Esophagus squamous epithelium (tissue), 5 donors: ENCODE measurements at places on chromosomes 7 and 10.
A peak's percentile ranks its signal among the peaks of the same experiment; 100 is the strongest.

- DNase-seq, result no peak
These were observed 26.1 kb upstream of the CTNNA3 start for GRCh38 chr10:67722113-67722512.

GRCh38 chr10:118635674-118636402, 40.4 kb upstream of the PRLHR start:
- no peak for DNase-seq

DNA sequence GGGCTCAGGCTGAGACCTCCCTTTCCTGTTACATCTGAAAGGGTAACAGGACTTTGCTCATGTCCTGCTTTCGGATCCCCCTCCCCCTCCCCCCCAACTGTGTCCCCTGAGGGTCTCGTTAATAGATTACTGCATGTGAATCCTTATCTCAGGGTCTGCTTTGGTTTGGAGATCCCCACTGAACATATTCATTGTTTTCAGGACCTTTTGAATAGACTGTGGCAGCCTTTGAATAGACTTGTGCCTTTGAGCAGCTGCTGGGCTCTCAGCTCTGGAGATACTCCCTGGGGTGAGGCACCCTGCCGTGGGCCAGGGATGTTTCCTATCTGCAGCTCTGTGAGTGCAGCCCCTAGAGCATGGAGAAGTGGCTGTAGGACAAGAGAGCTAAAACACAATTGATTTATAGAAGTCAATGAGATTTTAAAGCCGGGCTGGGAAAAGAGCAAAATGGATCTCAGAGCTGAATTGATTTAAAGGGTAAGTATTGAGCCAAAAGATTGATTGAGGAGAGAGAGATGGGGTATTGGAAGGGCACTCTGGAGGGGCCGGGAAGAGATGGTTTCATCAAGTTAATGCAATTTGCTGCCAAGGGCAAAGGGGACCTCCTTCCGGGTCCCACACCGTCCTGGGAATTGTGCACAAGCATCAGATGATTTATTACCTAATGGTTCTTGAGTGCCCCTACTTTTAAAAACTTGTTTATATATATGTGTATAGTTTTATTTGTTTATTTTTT, 9.9 kb downstream of the ARHGAP22 start:
- DNase-seq, result no peak

GRCh38 chr7:94055963-94056362, 51.8 kb upstream of the BET1 start:
- no peak for DNase-seq

- no peak for DNase-seq
These were observed 77.0 kb downstream of the AASS start for GRCh38 chr7:122067077-122067476.

DNA sequence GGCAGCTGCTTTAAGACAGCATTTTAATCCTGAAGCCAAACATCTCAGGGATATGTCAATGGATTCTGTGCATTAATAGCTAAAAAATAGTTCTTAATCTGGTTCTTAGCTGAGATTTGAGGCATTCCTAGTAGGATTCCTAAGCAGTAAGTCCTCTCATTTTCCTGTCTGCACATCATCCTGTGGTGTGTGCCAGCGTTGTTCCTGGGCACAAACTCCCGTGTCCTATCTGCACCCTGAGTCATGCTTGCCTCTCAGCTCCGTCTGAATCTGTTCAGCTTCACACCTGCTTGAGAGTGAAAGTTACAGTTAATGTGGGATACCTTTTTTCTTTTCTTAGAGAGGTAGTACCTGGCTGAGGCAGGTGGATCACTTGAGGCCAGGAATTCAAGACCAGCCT, 19.5 kb downstream of the BAG3 start:
- DNase-seq, result no peak

DNA sequence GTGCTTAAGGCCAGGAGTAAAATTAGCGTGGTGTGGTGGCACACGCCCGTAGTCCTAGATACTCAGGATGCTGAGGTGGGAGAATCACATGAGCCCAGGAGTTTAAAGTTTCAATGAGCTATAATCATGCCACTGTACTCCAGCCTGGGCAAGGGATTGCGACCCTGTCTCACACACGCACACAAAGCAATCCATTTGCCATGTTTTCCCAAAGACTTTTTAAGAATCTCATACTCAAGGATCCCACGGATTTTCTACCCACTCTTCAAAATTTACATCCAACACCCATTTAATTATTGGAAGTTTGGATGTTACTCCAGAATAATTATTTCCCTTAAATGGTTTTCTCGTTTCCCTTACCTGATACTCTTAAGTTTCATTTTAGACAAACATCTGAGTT, 47.9 kb downstream of the IGF2BP3 start:
- no peak for DNase-seq

- DNase-seq, result no peak
These were observed 125.4 kb downstream of the JAZF1 start for GRCh38 chr7:28055161-28055544.

GRCh38 chr7:48089046-48090003, at the start of gene UPP1:
TSS of gene UPP1 (plus strand) at chr7:48089265. CDS start at chr7:48094784, 5,519 bp downstream.
- DNase-seq, result peak; percentile 81

GRCh38 chr10:72417971-72418370, 63.3 kb upstream of the DNAJB12 start:
- no peak for DNase-seq

GRCh38 chr10:9331583-9332008, 1277.1 kb downstream of the GATA3 start:
- DNase-seq, result no peak

- no peak for DNase-seq
These were observed 4.7 kb upstream of the ENTPD7 start for GRCh38 chr10:99654390-99655175.

DNA sequence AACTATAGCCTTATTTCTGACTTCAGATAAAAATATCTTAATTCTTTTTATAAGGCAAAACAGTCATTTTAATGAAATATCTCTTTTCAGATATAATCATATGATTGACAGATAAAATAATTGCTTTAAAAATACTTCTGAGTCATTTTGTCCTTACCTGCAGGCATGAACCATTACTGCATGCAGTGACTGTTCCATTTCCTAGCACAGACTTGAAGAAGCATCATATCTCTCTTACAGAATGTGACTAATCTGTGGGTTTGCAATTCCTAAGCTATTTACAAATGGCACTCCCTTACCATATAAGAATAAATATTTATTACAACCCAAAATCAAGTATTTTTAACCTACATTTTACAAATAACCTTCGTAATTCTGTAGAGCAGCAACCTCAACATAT, 120.7 kb downstream of the SRPK2 start:
- DNase-seq, result no peak

GRCh38 chr7:12111422-12112405, 99.4 kb upstream of the TMEM106B start:
- no peak for DNase-seq

- DNase-seq, result peak; percentile 6
These were observed 75.4 kb upstream of the PDSS1 start for GRCh38 chr10:26621889-26622711.

DNA sequence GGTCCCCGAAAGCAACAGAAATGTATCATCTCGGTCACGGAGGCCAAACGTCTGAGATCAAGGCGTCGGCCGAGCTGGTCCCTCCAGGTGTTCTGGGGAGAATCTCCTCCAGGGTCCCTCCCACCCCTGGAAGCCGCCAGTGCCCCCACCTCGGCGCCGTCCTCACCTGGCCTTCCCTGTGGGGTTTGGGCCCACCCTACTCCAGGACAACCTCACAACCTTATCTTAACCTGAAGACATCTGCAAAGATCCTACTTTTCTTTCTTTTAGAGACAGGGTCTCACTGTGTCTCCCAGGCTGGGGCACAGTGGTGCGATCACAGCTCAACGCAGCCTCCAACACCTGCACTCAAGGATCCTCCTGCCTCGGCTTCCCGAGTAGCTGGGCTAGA, 33.4 kb downstream of the ADAP1 start:
- DNase-seq, result no peak

DNA sequence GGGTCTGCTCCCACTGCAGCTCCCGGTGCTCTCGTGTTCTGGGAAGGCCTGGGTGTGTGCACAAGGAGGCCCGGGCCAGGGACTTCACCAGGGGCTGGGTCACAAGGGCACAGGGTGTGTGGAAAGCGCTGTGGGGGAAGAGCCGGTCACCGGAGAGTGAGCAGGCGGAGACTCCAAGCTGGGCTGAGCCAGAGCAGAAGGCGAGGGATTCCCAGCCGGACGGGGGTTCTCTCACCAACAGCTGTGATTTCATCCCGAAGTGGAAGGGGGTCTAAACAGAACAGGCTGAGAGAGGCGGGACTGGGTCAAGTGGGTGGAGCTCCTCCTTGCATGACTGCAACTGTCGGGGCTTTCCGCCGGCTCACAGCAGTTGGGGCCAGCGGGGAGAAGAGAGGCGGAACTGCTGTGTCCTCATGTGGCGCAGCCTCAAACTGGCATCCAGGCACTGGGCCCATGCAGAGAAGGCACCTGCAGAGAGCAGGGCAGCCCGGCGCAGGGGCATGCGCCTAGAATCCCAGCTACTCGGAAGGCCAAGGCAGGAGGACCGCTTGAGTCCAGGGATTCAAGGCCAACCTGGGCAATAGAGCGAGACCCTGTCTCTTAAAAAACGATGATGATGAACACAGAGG, 7.6 kb upstream of the ORAI2 start:
- DNase-seq, result peak; percentile 67

GRCh38 chr10:2047679-2048078, 310.4 kb upstream of the ADARB2 start:
- DNase-seq, result no peak

GRCh38 chr10:11573497-11573896, 38.0 kb downstream of the USP6NL start:
- DNase-seq, result no peak

DNA sequence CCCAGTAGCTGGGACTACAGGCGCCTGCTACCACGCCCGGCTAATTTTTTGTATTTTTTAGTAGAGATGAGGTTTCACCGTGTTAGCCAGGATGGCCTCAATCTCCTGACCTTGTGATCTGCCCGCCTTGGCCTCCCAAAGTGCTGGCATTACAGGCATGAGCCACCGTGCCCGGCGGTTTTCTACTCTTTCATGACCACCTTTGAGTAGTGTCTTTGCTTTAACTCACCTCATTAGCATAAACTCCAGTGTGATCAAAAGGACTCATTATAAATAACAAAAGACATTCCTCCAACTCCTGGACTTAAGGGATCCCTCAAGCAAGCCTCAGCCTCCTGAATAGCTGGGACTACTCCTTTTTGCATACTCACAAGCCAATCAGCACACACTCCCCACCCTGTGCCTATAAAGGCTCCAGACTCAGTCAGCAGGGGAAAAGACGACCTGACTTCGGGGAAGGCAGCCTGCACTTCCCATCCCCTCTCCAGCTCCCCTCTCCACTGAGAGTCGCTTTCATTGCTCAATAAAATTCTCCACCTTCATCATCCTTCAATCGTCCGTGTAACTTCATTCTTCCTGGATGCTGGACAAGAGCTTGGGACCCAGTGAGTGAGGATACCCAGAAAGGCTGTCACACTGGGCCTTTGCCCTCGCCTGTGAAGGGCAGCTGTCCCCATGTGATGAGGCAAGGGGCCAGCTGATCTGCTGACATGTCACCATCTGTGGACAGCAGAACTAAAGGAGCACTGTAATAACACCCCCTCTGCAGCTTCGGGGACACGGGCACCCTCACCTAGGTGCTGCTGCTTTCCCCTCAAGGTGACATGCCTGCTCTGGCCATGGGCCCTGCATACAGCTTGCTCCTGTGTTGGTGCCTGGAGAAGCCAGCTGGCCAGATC, 35.0 kb upstream of the EIF4H start:
- DNase-seq, result no peak

DNA sequence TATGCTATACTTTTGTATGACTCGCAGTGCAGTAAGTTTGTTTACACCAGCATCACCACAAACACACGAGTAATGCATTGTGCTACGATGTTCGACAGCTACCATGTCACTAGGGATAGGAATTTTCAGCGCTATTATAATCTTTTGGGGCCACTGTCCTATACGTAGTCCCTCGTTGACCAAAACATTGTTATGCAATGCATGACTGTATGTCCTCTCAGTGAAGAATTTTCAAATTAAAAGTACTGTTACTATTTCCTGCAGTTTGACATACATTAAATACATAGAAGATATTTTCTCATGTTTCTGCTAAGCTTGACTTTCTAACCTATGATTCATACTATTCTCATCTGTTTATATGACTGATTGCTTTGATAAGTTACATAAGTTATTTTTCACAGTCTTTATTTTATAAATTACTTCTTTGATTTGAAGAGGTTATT, 203.6 kb downstream of the VTI1A start:
- DNase-seq, result no peak

GRCh38 chr10:74755273-74755672, 71.1 kb upstream of the KAT6B start:
- no peak for DNase-seq

- DNase-seq, result no peak
These were observed 44.9 kb downstream of the ANXA8 start for GRCh38 chr10:47438857-47439474.

GRCh38 chr7:6465862-6466261, 18.1 kb upstream of the DAGLB start:
- no peak for DNase-seq

DNA sequence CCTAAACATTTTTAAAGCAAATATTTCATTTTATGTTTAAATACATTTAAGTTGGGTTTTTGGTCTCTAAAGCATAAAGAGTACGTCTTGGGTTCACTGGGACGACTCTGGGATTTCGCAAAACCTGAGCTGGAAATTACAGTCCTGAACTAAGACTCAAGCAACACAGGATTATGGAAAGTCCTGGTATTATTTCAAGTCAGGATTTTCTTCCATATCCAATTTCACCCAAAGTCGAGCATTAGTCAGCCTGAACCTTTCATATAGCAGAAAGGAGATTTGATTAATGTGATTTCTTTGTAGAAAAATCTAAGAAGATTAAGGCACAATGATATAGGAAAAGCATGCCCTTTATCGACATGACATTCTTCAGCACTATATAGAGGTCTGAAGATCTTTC, 100.0 kb downstream of the MTERF1 start:
- no peak for DNase-seq

DNA sequence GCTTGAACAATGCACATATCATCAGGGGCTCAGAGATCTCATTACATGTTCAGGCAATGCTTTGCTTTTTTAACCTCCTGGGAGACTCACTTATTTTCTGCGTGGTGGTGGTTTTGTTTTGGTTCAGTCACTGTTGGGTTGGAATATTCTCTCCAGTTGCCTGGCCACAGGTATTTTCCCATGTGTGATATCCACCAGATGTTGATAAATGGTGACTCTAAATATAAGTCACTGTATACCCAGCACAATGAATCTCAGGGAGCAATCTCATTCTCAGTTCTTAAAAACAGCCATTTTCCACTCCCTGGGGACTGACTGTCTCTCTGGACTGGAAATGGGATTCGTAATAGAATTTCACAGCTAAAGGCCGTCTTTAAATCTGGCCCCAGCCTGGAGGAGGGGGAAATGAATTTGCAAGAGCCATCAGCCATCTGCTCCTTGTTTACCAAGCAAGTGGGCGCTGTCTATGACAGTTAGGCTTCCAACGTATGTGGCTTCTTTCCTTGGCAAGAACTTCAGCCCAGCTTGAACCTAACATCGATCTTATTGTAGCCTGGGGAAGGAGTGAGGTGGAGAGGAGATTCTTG, 1106.2 kb downstream of the NRG3 start:
- no peak for DNase-seq

DNA sequence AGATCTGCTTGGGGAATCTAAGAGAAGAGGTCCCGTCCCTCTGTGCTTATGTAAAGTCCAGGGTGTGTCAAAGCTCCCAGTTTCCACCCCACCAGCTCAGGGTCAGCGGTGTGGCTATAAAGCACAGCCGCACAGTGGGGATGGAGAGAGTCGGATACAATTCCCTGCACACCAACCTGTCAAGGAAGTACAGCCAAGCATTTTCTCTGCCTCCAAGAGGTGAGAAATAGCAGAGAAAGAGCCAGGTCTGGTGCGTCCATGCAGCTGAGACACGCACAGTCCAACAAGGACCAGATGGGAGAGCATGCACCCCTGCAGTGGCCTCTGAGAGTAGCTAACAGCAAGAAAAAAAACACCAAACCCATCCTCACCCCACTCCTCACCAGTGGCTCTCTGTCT, 61.3 kb upstream of the WAC start:
- no peak for DNase-seq
